ENCODE measurements at places on chromosomes 7 and 10.

GRCh38 chr7:157263156-157263555 lies 73.6 kb upstream of the DNAJB6 start:
- no peak for DNase-seq

DNA sequence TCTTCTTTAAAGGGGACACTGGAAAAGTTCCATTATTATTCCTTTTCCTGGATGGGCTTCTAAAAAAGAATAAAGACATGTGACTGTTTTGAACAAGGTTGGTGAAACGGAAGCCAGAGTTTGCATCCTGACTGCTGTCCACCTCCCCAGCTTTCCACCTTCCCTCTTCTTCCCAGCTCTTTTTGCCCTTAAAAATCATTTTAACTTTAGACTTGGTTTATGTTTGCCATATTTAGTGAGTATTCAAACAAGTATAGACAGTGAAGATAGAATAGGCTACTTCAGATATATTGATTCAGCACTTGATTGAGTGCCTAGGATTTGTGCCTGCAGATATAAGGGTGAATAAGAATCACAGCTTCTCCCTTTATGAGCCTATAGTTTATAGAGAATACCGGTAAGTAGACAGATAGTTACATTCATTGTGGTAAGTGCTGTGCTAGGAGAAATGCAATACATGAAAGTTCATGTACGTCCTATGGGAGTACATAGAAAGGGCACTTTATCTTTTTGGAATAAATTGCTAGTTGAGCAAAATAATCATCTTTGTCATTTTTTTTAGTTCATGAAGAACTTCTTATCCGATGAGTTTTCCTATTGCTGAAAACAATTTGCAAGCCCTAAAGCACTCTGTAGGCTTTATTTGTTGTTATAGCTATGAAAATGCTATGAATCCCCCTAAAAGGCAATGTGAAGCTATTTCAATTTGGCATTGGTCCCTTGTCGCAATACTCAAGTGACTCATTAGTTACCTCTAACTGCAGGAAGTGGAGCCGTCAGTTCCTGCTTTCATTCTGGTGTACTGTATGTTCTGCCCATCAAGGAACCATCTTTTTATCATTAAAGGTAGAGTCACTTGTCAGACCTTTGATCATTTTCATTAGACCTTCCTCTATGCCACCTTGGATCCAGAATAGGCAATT lies 57.2 kb upstream of the STRIP2 start:
- DNase-seq = no peak

DNA sequence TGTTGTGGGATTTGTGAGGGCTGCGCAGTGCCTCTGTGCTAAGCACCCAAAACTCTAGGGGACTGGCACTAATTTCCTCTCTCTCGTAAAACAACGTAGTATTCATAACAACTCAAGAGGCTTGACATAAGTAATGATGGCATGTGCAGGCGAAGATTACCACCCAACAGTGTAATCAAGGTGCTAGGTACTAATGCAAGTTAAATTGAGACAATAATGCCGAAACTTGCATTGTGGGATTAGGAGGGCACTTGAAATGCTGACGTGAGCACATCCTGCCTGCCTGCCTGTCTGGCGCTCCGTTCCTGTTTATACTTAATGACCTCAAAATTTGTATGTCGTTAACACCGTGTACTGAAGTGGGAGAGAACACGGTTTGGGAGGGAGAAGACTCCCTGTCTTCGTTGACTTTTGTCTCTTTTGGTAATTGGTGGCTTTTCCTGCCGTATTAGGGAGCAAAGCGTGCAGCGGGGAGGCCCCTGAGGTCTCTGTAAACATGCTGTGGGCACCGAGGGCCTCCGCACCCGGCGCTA lies 139.0 kb downstream of the MGMT start:
- DNase-seq = no peak

DNA sequence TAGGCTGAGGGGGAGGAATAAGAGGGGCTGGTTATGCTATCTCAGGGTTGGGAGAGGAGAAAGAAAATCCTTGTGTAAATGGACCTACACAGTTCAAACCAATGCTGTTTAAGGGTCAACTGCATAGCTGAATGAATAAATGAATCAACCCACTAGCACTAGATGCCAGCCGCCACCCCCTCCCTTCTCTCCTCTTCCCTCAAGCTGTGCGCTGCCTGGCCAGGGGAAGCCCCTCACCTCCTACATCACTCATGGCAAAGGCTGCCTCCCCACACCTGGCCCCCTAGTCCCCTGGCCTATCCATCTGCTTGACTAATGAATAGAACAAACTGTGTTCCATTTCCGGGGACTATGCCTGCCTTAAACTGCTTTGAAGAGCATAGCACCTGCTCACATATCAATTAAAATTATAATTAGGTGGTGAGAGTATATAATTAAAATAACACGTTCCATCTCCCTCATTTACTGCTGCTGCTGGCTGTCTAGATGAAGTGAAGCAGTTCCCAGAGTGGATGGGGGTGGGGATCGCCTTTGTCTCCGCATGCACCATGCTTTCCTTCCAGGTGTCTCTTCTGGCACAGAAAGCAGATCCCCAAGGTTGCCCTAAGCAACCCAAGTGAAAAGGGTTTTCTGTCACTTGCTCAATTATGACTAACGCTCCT lies 32.6 kb downstream of the GRID1 start:
- peak; percentile 86 for DNase-seq

DNA sequence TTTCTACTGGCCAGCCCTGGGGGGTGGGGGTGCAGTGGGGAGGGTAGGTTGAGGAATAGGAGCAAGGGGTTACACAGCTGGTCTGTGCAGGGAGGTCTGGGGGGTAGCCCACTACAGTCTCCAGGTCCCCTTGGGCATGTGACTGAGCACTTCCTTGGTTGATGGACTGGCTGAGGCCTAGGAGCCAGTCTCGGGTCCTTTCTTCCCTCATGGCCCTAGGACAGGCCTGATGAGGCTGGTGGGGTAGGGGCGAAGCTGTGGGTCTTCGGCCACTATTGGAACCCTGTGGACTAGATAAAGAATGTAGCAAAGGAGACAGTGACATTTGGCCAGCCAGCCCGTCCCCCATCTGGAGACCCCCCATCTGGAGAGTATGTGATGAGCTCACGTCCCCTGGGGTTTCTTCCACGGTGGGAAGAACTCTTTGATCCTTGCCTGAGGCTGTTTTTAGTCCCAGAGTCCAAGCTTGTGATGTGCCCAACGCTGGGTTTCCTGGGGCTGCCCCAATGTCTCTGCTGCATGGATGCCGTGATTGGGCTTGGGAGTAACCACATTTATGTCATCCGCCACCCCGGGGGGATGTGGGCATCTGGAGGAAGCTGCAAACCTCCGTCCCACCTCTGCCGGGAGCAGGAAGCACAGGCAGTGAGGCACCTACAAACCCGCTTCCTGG lies 20.7 kb downstream of the FAM241B start:
- DNase-seq = no peak

- no peak for DNase-seq
Measured at GRCh38 chr7:39211581-39211980, 233.9 kb downstream of the POU6F2 start.

- no peak for DNase-seq
Measured at GRCh38 chr10:77837248-77837924, 89.2 kb downstream of the DLG5 start.

DNA sequence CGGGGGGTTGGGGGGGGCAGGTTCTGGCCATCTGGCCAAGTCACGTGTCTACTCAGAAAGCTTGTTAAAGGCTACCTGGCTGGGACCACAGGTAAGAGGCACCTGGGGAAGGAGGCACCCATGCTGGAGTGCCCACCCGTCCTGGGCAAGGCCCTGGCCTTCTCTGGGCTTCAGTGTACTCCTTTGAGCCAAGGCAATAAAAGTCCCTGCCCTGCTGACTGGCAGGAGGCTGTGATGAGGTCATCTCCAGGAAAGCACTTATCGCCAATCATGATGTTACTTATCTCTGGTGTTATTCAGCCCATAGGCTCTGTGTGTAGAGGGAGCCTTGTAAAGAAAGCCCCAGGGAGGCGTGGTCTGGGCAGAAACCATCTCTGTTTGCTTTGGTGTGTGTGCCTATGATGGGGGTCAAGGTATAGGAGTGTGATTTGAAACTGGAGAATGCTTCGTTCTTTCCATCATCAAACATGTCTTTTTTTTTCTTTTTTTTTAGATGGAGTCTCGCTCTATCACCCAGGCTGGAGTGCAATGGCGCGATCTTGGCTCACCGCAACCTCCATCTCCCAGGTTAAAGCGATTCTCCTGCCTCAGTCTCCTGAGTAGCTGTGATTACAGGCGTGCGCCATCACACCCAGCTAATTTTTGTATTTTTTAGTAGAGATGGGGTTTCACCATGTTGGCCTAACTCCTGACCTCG lies 2.5 kb upstream of the CLDN4 start:
- peak; percentile 95 for DNase-seq

- no peak for DNase-seq
Measured at GRCh38 chr10:21989453-21990154, 13.9 kb downstream of the DNAJC1 start.

DNA sequence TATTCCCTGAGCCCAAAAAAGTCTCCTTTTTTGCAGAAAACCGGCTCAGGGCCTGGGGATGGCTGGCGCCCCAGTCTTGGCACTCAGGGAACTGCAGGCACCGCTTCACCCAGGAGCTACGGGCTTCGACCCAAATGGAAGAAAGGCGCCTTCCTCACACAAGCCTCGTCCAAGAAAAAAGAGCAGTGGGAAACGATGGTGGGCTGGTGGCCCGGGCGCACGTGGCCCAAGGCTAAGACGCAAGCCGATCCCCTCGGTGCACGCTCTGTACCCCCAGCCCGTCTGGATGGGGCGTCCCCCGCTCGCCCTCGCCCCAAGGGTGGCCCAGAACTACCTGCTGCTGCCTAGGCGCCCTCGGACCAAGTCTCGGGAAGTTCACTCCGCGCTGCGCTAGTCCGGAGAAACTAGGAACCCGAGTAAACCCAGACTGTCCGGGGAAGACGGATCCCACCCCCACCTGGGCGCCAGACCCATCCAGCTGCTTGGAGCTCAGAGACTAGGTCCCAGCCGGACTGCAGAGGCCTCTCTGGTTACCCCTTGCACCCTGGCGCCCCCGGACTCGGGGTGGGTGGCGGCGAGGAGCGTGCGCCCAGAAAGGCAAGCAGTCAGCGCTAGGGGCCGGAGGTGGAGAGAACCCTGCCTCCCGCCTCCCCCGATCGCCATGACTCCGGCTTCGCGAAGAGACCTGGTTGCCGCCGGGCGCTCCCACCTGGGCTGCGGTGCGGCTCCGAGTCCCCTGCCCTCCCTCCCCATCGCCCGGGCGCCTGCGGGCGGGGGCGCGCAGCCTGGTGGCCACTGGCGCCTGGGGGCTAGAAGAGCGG lies 76.4 kb downstream of the CALN1 start:
- no peak for DNase-seq

DNA sequence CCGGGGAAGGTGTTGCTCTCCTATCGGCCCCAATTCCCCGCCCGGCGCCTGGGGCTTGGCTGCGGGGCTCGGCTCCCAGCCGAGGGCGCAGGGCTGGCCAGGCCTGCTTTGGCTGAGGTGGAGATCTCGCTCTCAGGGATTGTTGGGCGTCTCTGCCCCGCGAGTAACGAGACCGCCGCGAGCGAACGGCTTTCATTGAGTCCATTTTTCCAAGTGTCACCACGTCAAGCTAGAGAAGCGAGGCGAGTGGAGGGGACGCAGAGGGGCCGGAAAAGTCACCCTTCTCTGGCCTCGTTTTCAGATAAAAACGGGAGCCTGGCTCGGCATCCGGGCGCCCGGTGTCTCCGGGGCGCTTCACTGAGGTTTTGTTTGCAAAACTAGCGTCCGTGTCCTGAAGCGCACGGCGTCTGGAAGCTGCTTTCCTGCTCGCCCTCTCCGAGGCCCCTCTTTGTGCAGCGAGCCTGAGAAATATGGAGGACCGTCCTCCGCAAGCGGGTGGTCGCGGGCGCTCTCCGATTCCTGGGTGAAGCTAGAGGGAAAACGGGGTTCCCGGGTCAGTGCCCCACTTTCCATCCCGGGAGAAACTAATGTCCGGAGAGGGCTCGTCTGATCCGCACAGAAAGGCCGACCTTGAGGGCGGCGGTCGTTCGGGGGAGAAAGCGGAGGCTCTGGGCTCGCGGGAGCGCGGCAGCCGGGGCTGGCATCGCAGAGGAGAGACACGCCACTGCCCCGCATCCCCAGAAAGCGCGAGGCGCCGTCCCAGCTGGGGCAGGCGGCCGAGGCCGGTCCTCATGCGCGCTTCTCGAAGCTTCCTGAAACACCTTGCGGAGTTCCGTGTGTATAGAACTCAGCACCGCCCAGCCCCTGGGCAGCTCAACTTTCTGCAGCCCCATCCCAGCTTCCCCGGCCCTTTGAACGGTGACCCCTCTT lies 3.5 kb upstream of the EN2 start:
- DNase-seq = no peak

- no peak for DNase-seq
Measured at GRCh38 chr7:16815001-16815400, 10.2 kb upstream of the AGR2 start.
